ENCODE measurements at places on chromosomes 4 and X.

DNA sequence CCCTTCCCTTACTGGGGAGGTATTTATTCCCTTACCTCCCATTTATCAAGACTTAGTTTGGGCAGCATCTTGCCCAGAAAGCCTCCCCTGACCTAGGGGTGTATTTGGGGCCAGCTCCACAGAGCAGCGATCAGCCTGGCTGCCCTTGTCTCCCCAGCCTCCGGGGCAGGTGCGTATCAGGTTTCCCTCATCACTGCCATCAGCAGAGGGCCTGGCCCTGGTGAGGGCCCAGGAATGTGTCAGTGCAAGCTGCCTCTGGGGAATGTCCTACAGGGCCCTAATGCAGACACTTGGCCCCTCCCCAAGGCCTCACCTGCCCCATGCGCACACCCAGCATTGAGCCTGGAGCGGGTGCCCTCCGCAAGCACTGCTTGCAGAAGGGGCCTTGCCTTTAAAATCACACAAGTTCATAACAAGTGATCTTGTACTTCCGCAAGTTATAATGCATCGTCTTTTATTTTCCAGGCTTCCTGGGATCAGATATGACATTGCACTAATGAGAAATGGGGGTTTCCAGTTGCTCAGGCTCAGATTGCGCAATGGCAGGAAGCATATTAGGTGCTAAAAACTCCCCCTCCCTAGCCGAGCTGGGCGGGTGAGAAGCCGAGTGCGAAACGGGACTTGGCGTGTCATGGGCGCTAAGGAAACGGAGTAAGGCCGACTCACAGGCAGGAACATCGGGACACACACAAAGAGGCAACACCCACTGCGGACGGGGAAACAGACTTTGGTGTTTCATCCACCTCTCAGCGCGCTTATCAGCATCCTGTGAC lies 25.4 kb upstream of the AFAP1 start:
- DNase-seq: no peak

GRCh38 chr4:2305766-2306501 lies 44.0 kb upstream of the MXD4 start:
- DNase-seq: no peak

DNA sequence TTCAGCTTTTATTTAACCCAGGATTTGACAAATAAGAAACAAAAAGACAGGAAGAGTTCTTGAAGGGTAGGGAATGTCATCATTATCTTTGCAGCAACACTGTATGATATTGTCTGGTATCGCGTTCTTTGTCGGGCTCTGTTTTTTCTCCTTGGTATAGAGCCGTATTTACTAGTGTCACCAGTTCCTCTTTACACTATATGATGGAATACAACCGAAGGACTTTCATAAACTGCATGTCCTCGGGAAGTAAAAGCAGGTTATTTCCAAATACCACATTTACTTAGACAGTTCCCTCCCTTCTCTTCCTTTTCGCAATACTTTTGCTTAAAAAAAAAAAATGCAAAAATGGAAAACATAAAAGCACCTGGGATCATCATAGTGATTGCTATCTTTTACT lies 96.6 kb upstream of the IL13RA1 start:
- no peak for DNase-seq

DNA sequence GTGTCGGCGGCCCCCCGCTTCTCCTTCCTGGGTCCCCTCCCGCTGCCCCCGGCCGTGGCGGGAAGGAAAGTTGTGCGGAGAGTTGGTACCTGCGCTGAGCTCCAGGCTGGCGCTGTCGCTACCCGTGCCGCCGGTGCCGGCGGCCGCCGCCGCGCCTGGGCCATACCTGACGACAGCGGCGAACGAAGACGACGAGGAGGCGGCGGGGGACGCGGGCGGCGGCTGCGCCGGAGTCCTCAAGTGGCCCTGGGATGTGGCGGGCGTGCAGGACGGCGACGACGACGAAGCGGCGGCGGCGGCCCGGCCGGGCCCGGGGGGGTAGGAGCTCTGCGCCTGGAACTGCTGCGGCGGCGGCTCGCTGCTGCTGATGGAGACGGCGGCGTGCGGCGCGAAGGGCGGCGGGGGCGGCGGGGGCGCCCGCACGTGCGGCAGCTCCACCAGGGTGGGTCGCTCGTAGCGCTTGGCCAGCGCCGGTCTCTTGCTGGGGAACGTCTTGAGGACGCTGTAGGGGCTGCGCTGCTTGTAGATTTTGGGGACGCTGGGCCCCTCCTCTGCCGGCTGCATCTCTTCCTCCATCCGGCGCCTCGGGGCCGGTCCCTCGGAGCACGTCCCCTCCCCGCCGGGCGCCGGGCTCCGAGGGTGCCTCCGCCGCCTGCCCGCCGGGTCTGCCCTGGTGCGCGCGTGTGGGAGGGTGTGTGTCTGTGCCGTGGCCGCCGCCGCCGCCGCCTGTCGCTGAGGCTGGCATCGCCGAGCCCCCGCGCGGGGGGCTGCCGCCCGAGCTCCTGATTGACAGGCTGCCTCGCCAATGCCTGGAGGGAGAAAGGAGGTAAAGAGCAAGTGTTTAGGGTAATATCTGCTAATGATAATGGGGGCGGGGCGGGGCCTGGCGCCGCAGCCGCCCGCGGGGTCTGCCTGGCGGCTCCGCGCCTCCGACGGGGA lies 618 bp downstream of the BEND4 start:
- no peak for DNase-seq

GRCh38 chr4:120703908-120704307 lies 218.6 kb downstream of the PRDM5 start:
- DNase-seq: no peak

DNA sequence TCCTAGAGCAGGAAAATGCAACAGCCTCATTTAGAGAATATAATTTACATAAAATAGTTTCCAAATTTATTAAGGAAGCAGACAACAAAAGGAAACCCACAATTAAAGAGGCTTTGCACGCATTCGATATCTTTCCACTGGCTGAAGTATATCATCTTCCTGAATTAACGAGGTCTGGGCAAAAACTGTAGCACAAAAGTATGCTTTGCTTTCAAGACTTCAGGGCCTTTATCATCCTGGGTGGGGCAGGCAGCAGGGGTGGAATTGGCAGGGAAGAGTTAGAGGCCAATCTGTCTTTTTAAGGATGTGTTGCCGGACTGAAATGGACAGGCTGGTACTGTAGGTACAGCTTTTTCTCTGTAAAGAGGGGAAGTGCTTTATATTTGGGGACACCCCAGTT lies 17.0 kb upstream of the STX18 start:
- no peak for DNase-seq

- no peak for DNase-seq
Observed at GRCh38 chrX:153226344-153227185, 47.5 kb downstream of the MAGEA1 start.

DNA sequence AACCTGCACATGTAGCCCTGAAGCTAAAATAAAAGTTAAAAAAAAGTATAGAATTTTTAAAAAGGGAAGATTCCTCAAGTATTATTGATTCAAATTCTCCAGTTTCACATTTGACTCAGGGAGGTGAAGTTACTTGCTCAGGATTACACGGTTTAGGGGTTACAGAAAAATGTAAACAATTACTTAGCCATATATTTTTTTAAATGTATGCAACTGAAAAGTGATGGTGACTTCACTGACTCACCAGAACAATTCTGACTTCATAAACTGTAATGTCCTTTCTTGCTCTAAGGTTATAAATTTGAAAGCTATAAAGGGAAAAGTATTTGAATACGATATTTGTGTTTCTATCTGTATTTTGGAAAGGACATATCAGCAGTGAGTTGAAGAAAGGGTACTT lies 371.2 kb downstream of the SPRY1 start:
- DNase-seq: no peak

DNA sequence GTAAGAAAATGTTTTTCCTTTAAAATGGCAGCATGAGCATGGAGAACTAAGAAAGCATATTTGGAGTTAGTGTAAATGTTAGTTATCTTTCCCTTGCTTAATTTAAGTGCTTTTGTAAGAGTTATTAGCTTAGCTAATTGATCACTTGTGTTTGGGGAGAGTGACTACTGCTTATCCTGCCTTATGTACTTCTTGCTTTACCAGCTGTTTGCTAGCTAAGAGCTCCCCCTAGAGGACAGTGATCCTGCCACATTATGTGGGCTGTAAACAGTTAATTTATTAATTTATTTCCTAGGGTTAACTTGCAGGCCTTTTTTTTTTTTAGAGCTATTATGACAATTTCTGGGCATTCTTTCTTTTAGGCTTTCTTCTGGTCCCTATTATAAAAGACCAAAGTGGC lies 435.8 kb downstream of the MAGEB5 start:
- DNase-seq: no peak

DNA sequence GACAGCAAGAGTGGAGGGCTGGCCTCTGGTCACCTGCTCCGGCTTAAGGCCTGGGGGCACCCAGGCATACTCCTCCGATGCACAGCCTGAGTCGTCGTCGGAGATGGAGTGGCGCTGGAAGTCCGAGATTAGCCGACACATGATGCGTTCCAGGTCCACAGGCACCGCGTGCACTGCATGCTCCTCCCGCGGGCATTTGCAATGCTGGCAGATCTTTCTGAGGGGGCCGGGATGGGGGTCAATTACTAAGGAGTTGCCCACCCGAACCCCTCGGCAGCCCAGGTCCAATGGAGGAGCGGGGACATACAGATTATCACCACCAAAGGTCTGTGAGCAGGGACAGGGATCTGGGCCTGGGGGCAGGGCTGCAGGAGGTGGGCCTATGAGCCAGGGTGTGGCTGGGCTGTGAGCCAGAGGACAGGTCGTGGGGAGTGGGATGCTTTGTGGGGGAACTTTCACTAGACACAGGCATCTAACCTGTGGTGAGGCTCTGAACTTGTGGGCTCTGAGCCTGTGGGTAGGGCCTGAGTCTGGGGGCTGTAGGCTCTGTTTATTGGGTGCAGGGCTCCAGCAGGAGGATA lies 2.4 kb downstream of the PRICKLE3 start:
- no peak for DNase-seq

GRCh38 chr4:15188605-15189539 lies 186.6 kb downstream of the CPEB2 start:
- no peak for DNase-seq

GRCh38 chr4:83248486-83248885 lies 36.1 kb downstream of the COQ2 start:
- DNase-seq: no peak

GRCh38 chrX:40209951-40210617 lies 112.3 kb upstream of the BCOR start:
- DNase-seq: no peak

GRCh38 chr4:176800891-176801534 lies 8.3 kb upstream of the VEGFC start:
- DNase-seq: no peak

- no peak for DNase-seq
Observed at GRCh38 chr4:25590171-25590570, 65.5 kb upstream of the SLC34A2 start.

GRCh38 chr4:17272154-17272553 lies 239.7 kb downstream of the QDPR start:
- no peak for DNase-seq

DNA sequence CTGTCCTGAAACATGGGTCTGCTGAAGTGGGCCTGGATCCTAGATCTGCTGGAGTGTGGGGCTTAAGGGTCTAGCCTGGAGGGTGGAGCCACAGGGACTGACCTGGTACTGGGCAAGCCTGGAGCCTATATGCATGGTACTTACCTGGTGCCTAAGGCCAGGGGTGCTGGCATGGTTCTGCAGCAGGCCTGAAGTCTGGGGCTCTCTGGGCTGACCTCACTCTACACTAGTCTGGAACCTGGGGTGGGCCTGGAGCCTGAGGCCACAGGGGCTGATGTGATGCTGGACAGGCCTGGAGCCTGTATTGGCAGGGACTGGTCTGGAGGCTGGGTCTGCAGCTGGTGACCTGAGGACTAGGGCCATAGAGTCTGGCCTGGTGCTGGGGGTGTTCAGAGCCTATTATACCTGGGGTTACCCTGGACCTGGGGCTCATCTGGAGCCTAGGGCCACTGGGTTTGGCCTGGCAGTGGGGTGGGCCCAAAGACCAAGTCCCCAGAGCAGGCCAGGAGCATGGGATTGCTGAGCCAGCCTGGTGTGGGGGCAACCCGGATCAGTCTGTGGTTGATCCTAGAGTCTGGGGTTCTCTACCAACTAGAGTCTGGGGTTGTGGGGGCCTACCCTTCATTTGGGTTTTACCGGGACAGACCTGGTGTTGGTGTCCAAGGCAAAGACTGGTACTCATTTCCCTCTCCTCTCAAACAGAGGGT lies 179.6 kb downstream of the SLC4A4 start:
- DNase-seq: no peak
